Stimulated activated CD4-positive, alpha-beta T cell treated with anti-CD3 and anti-CD28 coated beads, Interleukin-12 subunit alpha, Interleukin-12 subunit beta, amount 100 ng/mL, for 24 hours (primary cell): ENCODE measurements at places on chromosomes 5 and 9.

GRCh38 chr9:70392850-70393249 is 21.6 kb downstream of the KLF9 start:
- DNase-seq = no peak

GRCh38 chr5:157116483-157116954 is 7.7 kb upstream of the HAVCR2 start:
- no peak for DNase-seq

- no peak for DNase-seq
These were observed 11.0 kb downstream of the BSPRY start for GRCh38 chr9:113360242-113360842.

DNA sequence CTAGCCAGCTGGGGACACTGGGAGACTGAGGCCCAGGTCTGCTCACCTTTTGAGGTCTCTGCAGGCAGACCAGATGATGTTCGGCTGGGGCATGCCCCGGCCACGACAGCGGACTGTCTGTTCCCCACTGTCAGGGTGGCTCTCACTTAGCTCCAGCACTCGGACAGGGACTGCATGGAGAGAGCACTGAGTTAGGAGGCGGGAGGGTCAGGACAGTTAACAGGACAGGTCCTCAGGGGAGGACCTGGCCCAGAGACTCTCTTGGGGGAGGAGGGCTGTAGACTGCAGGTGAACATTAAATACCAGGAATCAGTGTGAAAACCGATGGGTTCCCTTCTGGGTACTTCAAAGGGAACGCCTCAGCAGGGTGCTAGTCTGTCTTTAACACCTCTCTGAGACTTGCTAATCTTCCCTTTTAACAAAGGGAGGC is 25.1 kb downstream of the PDGFRB start:
- DNase-seq = no peak

DNA sequence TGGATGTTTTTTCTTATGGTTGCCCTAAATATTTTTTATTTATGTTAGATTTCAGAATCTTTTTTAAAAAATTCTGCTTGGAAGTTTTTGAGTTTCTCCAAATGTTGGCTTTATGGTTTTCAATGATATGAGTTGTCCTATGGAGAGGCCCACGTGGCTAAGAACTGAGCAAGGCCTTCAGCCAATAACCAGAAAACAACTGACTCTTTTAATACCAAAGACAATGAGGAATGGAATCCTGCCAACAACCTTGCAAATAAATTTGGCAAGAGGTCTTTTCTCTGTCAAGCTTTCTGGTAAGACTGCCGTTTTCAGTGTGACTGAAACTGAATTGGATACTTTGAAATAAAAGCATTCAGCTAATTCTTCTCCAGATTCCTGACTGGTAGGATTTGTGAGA is 1740.1 kb upstream of the WWC1 start:
- DNase-seq = no peak

DNA sequence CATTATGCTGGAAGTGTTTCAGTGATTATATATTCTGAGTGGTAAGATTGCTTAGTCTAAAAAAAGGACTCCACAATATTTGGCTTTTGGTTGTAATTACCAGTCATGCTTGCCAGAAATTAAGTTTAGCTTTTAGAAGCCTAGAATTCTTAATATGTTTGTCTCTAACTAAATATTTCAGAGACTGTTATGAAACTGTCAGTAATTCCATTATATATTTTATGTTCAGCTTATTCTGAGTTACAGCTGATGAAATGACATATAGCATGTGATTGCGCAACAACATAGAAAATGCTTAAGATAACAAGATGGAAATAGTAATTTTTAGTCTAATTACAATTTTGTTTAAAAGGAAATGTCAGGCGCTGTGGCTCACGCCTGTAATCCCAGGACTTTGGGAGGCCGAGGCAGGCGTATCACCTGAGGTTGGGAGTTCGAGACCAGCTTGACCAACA is 44.2 kb downstream of the KIAA1958 start:
- no peak for DNase-seq

- no peak for DNase-seq
These were observed 29.6 kb upstream of the RANBP17 start for GRCh38 chr5:170832241-170832640.

GRCh38 chr5:116492016-116492623 is 82.5 kb downstream of the SEMA6A start:
- DNase-seq = no peak

DNA sequence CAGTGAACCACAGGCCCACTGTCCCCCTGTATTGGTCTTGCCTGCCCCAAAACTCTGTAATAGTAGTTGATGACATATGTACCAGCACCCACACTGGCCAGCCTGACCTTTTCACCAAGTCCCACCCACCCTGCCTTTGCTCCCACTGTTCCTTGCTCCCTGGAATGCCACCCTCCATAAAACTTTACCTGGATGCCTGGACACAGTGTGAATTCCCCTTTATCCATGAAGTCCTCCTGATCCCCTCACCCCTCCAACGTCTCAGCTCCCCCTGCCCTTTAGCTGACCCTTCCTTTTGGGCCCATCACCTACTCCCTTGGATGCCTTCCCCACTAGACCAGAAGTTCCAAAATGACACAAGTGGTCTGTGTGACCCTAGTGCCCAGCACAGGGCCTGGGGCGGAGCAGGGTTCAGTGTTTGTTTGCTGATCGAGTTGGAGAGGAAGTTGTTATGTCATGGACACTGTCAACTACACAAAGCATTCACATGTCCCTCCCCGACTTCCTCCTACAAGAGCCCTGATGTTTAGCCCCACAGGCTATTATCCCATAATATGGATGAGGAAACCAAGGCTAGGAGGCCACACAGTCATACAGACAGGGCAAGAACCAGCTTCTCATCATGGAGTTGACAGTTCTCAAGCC is 16.1 kb downstream of the AMBP start:
- DNase-seq = no peak

GRCh38 chr9:35158501-35159280 is 3.1 kb upstream of the UNC13B start:
- DNase-seq = no peak

- no peak for DNase-seq
These were observed 40.1 kb downstream of the SLC38A9 start for GRCh38 chr5:55671975-55672374.

GRCh38 chr9:79765466-79765865 is 193.7 kb downstream of the TLE4 start:
- no peak for DNase-seq

GRCh38 chr5:132253452-132254320 is 3.8 kb upstream of the PDLIM4 start:
- DNase-seq = no peak

DNA sequence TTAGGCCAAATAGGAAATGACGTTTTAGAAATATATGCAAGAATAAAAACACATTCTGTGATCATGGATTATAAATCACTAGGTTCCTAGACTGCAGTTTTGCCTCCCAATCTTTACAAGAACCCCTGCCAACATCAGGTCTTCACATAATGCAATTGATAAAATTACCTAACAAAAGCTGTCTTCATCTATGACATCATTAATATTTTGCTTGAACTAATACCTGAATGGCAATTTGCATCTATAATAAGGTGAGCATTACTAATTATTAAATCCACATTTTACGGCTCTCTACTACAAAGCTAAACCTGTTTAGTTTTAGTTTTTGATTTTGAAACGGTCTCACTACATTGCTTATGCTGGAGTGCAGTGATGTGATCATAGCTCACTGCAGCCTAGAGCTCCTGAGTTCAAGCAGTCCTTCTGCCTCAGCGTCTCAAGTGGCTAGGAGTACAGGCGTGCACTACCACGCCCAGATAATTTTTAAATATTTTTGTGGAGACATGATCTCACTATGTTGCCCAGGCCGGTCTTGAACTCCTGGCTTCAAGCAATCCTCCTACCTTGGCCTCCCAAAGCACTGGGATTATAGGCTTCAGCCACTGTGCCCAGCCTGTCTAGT is 218.0 kb downstream of the MLLT3 start:
- no peak for DNase-seq

GRCh38 chr5:167709625-167710024 is 581.8 kb upstream of the WWC1 start:
- no peak for DNase-seq

DNA sequence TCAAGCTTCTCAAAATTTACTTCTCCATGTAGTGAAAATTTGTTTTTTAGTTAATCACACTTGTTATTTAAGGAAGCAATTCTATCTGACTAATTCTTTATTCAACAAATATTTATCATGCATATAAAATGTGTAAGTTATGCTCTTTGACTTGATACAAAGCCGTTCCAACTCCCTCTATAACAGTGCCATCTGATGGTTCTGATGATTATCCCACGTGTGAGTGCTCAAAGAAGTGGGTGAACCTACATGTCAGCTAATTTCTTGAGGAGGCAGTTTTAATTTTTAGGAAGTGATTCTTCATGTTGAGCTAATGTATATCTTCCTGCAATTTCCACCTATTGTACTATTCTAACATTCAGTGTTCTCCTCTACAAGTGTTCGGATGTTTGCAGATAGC is 88.8 kb upstream of the BRINP1 start:
- DNase-seq = no peak

DNA sequence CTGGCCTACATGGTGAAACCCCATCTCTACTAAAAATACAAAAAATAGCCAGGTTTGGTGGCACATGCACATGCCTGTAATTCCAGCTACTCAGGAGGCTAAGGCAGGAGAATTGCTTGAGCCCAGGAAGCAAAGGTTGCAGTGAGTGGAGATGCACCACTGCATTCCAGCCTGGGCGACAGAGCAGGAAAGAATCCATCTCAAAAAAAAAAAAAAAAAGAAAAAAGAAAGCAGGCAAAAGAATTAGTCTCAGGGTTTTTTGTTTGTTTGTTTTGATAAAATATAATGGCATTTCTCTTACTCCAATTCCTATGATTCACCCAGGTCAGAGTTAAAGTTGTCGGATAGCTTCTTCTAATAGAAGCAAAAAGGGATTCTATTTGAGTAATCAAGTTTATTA is 67.0 kb upstream of the ATG10 start:
- no peak for DNase-seq

- no peak for DNase-seq
These were observed 572.6 kb upstream of the CLINT1 start for GRCh38 chr5:158431369-158432029.

GRCh38 chr9:94517254-94517653 is 37.6 kb upstream of the PCAT7 start:
- no peak for DNase-seq

DNA sequence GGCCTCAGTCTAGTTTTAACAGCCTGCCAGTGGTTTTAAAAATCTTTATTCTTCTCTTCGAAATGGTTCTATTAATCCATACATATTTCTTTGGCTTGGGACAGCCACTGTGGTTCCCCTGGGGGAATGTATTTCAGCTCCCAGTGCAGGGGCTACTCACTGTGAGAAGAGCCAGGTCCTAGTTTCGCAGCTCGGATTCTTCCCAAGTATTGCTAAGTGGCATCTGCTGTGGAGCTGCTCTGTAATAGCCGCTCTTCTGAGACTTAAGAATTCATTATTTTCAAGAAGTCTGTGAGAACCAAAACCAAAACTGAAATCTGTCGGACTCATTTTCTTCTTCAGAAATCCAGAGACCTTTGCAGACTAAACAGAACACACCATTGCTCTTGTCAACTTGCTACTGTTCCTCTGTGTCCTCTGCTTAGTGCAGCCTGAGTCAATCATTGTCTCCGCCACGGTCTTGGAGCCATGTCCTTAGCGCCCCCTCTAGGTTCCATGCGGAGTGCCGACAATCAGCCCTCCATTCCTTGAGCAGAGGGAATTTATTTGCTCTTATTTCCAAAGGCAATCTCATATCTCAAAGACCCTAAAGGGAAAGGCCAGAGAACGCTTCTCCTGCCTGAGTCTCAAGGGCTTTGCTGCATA is 478.2 kb downstream of the SPATA31D1 start:
- no peak for DNase-seq

DNA sequence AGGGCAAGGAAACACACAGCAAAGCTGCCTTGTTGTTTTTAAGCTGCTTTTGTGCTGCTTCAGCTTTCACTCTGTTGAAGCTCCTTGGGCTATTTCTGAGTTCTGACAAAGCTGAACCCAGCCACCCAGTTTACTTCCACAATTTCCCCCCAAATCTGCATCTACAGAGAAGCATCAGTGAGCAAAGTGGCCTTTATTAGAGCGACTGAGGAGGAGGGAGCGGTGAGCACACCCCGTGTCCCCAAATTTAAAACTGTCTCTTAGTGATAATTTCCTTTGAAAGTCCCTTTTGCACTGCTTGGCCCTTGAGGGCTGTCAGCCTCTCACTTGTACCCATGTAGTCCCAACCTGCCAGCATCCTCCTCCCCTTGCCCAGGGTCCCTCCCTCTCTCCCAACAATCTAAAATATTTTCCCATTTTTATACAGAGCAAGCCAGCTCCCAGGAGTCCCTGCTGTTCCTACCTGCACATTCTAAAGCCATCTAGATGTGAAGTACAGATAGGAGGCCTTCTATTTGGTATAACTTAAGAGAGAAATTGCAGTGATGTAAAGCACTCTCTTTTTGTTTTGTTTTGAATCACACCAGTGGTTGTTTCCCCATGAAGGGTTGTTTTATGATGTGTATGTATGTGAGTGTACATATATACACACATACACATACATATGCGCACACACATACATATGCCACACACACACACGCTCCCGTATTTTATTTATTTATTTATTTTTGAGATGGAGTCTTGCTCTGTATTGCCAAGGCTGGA is 313.5 kb downstream of the TLE4 start:
- no peak for DNase-seq

DNA sequence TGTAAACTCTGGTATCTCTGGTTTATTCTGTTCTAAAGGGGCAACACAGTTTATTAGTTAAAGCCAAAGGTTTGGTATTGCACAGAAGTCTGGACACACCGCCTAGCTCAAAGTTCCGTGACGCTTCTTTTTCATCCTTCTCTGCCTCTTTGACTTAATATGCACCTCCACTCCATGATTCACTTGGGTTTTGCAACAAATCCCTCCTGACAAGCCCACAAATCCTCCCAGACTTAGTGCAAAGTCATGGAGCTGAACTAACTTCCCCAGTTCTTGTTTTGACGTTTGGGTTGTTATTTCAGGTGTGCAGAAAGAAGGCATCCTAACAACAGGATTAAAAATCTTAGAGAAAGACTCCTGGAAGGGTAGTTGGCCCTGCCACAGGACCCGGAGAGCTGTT is 441.6 kb upstream of the DMAC1 start:
- DNase-seq = no peak

DNA sequence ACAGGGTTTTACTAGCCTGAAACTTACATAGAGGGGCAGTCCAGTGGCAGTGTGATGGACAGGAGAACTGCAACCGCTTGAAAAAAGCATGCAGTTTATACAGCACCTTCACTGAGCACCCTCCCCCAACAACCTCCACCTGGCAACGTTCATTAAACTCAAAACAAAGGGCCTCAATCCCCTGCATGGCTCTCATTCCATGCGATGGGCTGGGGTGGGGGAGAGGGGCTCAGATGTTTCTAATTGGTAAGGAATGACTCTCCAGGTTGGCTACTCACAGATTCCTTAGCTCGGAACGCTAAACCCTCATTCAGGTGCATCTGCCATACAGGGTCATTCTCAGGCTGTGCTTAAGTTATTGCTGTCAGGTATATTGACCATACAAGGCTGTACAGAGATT is 80.9 kb upstream of the ITGA1 start:
- DNase-seq = no peak

- DNase-seq = no peak
These were observed 77.8 kb downstream of the MUSK start for GRCh38 chr9:110746211-110746930.
